ENCODE measurements at places on chromosomes 16 and 17.
A peak's percentile ranks its signal among the peaks of the same experiment; 100 is the strongest.

DNA sequence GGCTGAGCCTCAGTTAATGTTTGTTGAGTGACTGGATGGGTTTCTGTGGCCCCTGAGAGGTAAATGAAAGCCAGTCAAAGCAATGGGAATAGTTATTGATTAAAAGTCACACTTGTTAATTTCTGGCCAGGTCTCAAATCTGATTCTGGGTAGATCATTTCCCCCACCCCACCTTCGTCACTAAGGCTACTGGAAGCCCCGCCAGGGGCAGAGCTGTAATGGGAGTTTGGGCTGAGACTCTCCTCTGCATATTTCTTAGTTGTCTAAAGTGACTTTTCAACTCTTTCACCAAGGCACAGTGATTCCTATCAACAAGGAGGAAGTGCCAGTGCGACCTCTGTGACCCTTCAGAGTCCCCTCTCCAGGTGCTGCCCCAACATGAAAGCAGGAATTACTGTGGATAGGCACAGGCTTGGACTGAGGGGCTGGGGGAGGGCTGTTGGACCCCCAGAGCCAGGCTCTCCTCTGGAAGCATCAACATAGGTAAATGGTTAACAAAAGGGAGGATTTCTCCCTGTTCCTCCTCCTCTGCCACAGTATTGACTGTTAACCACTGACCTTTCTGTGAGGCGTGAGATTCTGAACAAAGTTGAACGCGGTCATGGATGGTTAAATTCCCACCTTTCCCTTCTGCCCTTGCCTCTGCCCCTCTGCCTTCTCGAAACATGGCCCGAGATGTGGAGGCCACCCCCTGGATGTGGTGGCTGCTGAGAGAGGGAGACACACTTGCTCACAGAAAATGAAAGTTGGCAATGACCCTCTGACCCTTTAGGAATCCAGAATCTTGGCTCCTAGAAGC lies 20.8 kb upstream of the TBX2 start:
- DNase-seq, result no peak

DNA sequence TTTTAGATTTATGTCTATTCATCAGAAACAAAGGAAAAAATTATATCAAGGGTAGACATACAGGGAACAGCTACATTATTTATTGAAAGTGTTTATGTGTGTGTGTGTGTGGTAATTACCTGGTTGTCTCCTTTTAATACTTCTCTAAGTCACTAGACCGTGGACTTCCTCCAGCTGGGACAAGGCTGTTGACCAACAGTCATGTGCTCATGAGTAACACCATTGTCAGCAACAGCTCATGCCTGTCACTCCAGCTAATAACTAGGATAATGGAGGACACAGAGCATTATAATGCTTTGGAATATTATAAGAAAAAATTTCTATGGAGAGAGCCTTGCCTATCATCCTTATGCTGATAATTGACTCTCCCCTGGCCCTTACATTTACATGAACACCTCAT lies 125.3 kb upstream of the SALL1 start:
- no peak for DNase-seq

DNA sequence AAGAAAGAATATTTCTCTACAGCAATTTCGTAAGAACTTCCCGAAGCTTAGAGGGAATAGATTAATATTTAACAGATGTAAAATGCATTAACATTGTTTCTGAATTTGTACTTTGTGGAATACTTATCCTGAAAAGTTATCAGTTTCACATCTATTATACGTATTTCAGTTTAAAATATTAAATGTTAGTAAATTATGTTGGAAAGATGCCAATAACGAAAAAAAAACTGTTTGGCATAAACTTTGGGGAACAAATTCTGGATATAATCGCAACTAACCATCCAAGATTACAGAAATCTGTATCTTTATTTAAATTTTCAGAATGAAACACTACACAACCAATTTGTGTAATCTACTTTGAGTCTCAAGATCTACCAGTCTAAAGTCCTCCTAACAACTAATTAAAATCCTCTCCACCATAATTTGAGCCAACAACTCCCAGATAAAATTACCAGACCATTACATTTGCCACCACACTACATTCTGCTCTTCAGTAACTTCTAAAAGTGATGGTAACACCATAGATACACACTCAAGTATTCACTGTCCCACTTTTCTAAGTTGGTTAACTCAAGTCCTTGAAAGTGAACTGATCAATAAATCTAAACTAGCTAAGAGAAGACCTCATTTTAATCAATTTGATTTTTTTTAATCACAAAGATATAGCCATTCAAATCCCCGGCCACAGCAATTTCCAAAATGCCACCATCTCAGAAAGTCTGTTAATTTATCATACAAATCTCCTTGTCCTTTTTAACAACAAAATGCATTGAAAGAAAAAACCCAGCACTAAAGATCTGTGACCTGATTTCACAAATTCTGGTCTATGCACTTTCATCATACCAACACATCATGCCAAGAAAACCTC lies 2.0 kb downstream of the SIAH1 start:
- DNase-seq, result peak; percentile 57

GRCh38 chr17:67469208-67469980 lies 92.3 kb downstream of the PITPNC1 start:
- peak; percentile 71 for DNase-seq

DNA sequence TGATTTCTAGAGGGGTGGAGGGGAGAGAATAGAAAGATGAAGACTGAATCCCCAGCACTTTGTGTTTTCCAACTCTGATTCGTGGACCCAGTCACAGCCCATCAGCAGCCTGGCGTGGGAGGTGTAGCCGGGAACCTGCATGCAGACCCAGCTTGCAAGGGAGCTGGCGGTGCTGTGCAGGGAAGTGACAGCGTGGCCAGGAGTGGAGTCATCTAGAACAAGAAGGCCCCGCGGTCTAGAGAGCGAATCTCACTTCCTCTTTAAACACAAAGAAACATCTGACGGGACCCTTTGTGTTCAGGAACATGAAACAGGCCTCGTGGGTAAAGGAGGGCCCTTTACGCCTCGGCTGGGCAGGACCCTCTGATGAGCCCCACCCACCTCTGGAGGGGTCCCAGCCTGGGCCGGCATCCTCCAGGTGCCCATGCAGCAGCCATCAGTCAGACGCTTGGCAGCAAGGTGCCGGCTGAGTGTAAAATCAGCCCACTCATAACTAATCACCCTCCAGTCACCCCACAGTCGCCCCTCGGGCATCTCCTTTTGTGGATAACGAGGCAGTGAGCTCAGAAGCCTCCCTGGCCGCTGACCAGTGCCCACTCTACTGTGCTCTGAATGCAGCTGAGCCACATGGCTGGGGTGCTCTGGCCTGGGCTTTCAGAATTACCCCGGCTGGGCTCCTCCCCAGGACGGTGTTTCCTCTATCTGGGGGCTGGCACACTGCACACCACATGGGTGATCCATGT lies 4.4 kb downstream of the SNAI3 start:
- DNase-seq, result no peak

GRCh38 chr16:63037761-63038396 lies 1001.6 kb upstream of the CDH8 start:
- no peak for DNase-seq

- no peak for DNase-seq
Observed at GRCh38 chr17:901964-902363, 77.6 kb downstream of the NXN start.

DNA sequence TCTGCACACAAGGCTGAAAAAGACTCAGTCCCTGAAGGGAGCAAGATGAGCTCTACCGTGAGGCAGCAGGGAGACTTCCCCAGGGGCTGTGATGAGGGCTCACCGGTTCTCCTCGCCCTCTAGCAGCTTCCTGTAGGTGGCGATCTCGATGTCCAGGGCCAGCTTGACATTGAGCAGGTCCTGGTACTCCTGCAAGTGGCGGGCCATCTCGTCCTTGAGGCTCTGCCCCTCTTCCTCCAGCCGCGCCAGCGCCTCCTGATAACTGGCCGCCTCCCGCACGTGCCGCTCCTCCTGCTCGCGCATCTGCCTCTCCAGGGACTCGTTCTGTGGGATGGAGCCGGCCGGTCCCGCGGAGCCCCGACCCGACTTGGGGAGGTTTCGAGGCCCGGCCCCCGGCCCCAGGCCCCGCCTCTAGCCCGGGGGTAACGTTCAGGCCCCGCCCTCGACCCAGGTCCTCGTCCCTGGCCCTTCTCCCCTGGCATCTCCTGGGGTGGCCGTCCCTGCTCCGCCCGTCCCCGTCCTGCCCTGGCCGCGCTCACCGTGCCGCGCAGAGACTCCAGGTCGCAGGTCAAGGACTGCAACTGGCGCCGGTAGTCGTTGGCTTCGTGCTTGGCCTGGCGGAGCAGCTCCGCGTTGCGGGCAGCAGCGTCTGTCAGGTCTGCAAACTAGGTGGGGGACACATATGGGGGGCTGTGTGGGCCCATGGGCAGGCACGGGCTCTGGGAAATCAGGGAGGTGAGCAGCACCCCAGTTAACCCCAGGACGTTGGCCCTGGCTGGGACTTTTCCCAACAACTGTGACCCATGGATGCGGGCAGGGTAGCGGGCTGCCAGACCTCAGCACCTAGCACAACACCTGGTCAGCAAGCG lies 3.9 kb downstream of the GFAP start:
- peak; percentile 48 for DNase-seq

DNA sequence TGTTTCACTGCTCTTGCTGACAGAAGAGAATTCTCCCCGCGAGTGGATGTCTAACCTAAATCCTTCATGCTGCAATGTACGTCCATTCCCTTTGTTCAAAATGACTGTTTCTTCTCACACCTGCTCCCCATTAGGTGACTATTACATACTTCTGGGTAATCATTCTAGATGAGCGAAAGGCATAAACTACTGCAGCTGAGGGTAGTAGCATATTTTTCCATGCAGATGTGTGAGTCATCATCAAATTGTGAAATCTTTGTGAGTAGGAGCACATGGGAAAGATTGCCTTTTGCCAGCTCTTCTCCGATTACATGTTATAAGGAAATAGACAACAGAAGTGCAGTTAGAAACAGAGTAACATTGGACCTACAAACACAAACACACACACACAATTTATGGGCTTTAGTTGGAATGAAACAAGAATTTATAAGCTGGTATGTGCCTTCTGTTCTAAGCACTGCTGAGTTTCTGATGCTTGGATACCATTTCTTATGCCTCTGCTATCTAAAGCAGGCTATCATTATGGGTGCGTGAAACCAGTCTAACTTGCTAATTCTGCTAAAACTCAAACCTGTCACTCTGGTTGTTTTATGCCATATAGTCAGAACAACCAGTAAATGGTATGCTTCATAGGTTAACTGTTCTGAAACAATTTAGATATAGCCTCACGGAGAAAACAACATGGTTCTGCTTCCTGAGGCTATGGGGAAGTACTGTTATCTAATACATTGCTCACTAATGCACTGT lies 346.9 kb upstream of the PSMD7 start:
- peak; percentile 63 for DNase-seq

GRCh38 chr17:70535986-70536385 lies 366.7 kb downstream of the KCNJ2 start:
- DNase-seq, result no peak

DNA sequence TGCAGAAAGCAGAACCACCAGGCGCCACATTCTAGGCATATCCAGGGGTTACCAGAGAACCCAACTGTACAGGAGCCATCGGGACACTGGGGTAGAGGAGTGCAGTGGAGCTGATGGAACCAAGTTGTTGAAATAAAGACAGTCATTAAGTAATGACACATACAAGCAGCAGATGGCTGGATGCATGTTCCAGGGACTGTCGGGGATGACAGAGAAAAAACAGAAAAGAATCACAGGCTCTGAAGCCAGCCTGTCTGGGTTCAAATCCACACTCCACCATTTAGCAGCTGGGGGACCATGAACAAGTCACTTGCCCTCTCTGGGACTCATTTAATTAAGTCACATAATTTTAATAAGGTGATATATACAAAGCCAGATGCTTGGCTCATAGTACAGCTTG lies 117.1 kb downstream of the ZNF423 start:
- DNase-seq, result no peak

- DNase-seq, result no peak
Observed at GRCh38 chr16:25298165-25298872, 40.7 kb upstream of the ZKSCAN2 start.

- no peak for DNase-seq
Observed at GRCh38 chr16:80407265-80407987, 133.4 kb upstream of the DYNLRB2 start.

DNA sequence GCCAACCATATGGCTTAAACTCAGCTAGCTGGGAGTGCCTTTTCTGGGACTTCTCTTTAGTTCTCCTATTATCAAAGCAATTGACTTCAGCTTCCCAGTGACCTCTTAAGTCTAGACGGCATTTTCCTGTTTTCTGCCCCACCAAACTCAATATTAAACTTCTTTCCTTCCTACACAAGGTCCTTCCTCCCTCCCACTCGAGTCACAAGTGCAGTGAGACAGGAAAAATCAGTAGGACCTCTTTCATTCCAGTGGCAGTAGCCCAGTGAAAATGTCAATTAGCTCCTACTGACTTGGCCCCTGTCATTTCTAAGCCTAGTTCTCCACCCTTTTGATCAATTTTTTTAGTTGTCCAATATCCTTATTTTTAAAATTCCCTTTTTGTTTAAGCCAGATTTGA lies 9.6 kb upstream of the NACA2 start:
- DNase-seq, result no peak

DNA sequence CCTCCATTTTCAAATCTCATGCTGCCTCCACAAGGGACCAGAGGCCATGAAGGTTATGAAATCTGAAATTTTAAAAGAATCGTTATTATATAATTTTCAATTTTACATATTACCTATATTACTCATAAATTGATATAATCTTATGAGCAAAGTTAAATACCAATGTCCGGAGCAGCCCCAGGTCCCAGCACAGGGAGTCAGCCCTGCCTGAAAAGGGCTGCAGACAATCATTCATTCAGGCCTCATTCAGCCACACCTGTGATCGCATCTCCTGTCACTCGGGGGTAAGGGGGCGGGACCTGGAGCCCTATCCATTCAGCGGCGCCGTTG lies 172.5 kb downstream of the AHSP start:
- DNase-seq, result no peak

- DNase-seq, result peak; percentile 83
Observed at GRCh38 chr16:80751167-80751566, 53.2 kb downstream of the CDYL2 start.

GRCh38 chr17:56624912-56625311 lies 31.4 kb downstream of the NOG start:
- DNase-seq, result no peak

- DNase-seq, result no peak
Observed at GRCh38 chr17:50677851-50678375, 29.8 kb downstream of the ANKRD40 start.

DNA sequence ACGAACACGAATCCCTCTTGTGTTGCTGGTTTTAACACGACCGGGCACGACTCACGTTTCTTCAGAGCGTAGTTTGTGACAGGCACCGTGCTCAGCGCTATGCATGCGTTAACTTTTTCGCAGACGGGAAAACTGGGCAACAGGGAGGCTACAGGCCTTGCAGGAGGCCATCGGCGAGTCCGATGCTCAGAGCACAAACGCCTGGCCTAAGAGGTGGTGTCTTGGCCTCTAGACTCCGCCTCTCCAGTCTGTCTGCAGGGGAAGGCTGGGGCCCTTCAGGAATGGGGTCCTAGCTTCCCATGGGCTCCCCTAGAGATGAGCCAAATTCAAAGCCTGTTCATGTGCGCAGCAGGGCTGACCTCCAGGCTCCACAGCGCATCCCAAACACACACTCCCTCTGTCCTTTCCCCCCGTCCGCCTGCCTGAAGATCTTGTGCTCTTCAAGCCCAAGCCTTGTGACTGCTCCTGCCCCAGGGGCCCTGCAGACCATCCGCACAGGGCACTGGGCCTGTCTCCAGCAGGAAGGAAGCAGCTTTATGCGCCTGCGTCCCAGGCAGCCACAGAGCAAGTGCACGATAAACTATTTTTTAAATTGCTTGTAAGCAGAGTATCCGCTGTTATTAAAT lies 3.1 kb downstream of the CLCN7 start:
- no peak for DNase-seq

GRCh38 chr16:59154295-59154694 lies 420.2 kb upstream of the GOT2 start:
- no peak for DNase-seq

Data from fibroblast of pulmonary artery (primary cell).